Esophagus muscularis mucosa (tissue), 4 donors: ENCODE measurements at places on chromosomes 4 and X. TPM values are rescaled to one million over a fixed set of nuclear protein-coding genes. Genes with fewer than 3 reads are reported as not detected.

The ART3 gene
- total RNA-seq, result 9.3 TPM

The VEGFD gene
- total RNA-seq, result 5.4 TPM

The MMRN1 gene
- 10.4 TPM for total RNA-seq

The MED14 gene
- 29.9 TPM for total RNA-seq

The CXCL1 gene
- total RNA-seq, result 3.4 TPM

The RBM46 gene
- total RNA-seq, result 0.13 TPM

The SRP72 gene
- 50.9 TPM for total RNA-seq

The SYTL4 gene
- 30.7 TPM for total RNA-seq

The TMSB15A gene
- not detected for total RNA-seq

The OPN1MW gene
- not detected for total RNA-seq

The PAGE2 gene
- total RNA-seq, result not detected
